Stimulated activated CD4-positive, alpha-beta T cell treated with anti-CD3 and anti-CD28 coated beads, Interleukin-15, amount 100 ng/mL, for 1 hour (primary cell): ENCODE measurements at places on chromosomes 12 and 14.

- DNase-seq: no peak
Observed at GRCh38 chr12:9667403-9668160, 1.9 kb upstream of the CLEC2D start.

DNA sequence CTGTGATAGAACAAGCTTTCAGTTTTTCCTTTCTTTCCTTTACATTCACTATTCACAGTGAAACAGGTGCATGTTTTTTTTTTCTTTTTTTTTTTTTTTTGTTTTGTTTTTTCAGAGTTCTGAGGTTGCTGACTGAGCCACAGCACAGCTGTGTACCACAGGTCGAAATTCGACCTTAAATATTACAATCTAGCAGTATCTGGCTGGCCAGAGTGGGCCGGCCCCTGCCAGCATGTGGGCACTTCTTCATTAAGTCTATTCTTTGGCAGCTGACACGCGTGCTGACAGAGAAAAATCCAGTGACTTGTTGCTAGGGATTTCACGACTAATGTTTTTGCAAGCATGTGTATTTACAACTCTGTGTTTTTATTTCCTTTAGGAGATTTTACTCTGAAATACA, 33.9 kb downstream of the FBXO33 start:
- no peak for DNase-seq

GRCh38 chr14:28308734-28309133, 457.9 kb upstream of the FOXG1 start:
- DNase-seq: no peak

GRCh38 chr12:2562400-2562799, 232.4 kb upstream of the FKBP4 start:
- no peak for DNase-seq

DNA sequence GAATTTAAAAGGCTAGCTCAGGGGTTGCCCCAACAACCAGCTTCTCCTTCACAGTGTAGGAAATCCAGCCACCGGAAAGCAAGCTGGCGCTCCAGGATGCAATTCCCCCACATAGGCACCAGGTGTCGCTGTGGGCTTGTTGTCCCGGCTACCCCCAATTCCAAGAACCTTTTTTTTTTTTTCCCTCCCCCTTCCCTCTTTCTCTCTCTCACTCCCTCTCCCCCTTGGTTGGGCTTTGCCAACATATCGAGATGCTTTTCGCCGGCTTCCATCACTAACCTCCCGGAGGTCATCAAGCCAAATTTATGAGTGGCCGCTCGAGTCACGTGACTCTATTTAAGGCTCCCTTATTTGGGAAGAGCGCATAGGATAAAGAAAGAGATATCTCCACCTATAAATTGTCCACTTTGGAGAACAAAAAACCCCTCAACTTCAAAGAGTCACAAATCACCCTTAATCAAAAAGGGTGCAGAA, at the start of gene HOXC5:
Gene HOXC5 (plus strand): TSS at position 424 of the 474 bp plus-strand sequence. CDS start 73 bp downstream, outside the sequence.
- peak; percentile 13 for DNase-seq

DNA sequence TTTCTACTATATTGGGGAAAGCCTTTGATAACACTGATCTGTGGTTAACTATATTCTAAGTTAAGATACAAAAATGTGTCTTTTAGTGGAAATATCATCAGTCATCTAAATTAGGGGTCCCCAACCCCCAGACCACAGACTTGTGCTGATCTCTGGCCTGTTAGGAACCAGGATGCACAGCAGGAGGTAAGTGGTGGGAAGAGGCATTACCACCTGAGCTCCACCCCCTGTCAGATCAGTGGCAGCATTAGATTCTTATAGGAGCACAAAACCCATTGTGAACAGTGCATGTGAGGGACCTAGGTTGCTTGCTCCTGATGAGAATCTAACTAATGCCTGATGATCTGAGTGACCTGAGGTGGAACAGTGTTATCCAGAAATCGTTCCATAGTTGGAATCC, 28.3 kb upstream of the LIN7A start:
- DNase-seq: no peak

- no peak for DNase-seq
Observed at GRCh38 chr12:89453121-89453978, 71.2 kb downstream of the GALNT4 start.

- DNase-seq: no peak
Observed at GRCh38 chr14:24921903-24922302, 128.0 kb downstream of the STXBP6 start.

GRCh38 chr14:72433511-72433910, 460.4 kb downstream of the DPF3 start:
- no peak for DNase-seq

DNA sequence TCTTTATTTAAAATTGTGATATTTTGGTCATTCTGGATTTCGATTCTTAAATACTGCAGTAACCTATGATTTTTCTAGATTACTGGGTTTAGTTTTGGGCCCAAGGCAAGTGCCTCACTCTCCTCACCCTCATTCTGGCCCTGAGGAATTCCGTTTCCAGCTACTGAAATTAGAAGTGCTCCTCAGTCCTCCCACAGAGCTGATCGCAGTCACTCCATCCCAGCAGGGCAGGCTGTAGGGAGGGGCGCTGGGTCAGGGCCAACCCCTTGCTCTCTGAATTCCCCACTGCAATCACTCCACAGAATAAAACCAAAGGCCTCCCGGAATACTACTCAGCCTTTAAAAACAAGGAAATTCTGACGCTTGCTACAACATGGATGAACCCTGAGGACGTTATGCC, 66.5 kb upstream of the DIO3 start:
- no peak for DNase-seq

- no peak for DNase-seq
Observed at GRCh38 chr12:88185988-88186387, 43.9 kb downstream of the TMTC3 start.

GRCh38 chr14:90757452-90757851, 58.8 kb downstream of the TTC7B start:
- DNase-seq: no peak
